T1000 (cell line): ENCODE measurements at places on chromosomes 6 and 20.

DNA sequence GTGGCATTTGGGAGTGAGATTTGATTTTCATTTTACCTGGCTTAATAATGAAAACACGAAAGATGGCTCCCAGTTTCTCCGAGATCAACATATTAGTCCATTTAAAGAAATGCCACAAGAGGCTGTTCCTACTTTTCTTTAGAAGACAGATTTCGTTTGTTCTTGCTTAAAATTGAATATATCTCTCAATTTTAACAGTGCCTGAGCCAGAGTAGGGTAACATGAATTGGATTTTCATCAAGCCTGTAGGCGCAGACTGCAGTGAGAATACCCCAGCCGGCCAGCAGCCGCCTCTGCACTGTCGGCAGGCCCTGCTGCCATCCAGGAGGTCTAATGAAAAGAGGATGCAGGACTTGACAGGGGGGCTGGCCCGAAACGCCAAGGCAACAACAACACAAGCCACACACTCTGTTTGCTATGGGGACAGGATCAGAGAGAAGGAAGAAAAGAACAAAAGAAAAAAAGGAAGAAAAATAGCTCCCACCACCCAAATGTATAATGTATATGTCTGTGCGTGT is 72.5 kb downstream of the PPP1R3G start:
- no peak for DNase-seq

DNA sequence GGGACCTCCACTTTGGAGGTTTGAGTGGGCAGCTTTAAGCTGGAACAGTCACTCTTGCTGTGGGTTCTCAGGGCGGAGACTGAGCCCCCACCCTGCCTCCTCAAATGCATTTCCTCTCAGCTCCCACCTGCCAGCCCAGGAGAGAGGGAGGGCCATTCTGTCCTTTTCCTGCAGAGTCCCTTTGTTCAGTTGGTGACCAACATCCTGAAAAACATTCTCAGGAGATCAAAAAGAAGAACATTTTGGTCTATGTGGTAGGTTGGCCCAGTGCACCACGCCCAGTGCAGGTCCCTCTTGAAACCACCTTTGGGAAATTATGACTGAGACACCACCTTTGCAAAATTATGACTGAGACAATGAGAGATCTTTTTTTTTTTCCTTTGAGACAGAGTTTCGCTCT is 13.4 kb downstream of the SLC52A3 start:
- DNase-seq, result no peak

DNA sequence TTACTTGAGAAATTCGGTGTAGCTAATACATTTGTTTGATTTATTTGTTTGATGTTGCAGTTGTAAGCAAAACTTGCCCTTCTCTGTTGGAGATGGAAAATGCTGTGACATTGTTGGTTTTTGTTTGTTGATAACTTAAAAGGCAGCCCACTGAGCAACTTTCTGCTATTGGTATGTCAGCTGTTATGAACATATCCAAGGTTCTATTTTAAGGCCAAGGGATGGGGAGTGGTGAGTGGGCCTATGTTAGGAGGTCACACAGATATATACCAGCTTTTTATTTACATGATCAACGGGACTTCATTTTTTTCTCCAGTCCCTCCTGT is 5.7 kb downstream of the QKI start:
- no peak for DNase-seq

DNA sequence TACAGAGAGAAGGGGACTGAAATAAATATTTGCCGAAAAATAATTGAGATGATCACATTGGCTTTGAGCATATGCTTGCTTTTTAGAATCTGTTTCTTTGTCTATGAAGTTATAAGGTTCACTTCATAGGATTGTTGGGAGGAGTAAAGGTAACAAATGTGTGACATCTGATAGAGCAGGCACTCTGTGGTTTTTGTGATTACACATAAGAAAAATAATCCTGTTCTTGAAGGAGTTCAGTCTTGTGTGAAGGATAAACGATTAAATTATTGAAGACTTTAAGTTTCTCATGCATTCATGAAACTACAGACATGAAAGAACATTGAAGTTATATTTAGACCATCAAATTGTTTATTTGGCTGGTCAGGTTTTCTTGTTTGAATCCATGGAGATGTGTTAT is 45.0 kb downstream of the QKI start:
- no peak for DNase-seq

- DNase-seq, result no peak
Measured at GRCh38 chr6:140670021-140670420, 1295.6 kb upstream of the CITED2 start.

GRCh38 chr6:31900917-31901414 is 920 bp downstream of the ZBTB12 start:
- DNase-seq, result no peak

DNA sequence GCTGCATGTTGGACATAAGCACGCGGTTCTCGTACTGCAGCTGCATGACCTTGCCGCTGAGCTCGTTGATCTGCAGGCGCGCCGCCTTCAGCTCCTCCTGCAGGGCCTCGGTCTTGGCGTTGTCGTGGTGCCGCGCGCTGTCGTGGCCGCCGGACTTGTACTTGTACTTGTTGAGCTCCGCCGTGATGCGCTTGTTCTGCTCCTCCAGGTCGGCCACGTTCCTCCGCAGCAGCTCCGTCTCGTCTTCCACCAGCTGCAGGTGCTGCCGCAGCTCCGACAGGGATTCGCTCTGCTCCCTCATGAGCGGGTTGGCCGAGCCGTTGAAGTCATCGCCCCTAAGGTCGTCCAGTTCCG is 16.6 kb upstream of the KIAA0408 start:
- DNase-seq, result no peak

- no peak for DNase-seq
Measured at GRCh38 chr20:3646651-3647050, 16.5 kb downstream of the GFRA4 start.

DNA sequence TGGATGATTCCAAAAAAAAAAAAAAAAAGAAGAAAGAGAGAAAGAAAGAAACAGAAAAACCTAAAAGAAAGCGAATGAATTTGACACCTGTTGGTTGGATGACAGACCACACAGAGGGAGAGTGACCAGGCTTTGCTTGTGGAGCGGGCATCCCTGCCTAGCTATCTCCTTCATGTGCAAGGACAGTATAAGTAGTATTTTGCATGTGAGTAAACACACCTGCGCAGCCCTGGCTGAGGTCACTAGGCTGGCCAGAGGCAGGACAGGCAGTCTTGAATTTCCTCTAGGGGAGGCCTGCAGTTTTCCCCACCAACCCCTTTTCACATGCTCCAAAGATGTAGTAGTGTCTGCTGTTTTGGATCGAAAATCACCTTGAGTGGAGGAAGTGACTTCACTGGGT is 126.4 kb downstream of the CCDC170 start:
- DNase-seq, result no peak

DNA sequence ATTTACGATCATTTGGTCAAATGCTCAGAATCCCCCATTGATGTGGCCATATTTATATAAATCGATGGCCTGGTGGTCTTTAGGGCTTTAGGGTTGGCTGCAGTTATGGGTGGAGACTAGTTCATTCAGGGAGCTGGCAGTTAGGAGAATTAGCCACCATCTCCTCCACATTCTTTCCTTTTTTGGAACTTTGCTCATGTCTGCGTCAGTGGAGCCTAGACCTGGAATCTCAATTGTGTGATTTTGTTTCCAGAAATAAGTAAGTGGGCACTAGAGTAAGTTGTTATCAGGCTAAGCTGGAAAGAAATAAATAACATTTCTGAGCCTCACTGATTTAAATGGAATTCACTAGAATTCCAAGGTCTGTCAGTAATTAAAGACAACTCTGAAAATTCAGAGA is 29.0 kb upstream of the ELOVL5 start:
- DNase-seq, result no peak

DNA sequence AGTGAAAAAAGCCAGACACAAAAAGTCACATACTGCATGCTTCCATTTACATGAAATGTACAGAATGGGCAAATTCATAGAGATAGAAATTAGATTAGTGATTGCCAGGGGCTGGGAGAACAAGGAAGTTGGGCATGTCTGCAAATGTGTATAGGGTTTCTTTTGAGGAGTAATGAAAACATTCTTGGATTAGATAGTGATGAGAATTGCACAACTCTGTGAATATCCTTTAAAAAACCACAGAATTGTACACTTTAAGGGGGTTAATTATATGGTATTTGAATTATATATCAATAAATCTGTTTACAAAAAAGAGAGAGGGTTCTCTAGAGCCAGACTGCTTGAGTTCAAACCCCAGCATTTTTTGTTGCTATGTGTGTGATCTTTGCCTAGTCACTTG is 188.1 kb downstream of the CDC5L start:
- DNase-seq, result no peak

- DNase-seq, result no peak
Measured at GRCh38 chr6:68527691-68528090, 107.4 kb upstream of the ADGRB3 start.

GRCh38 chr6:158207422-158207788 is 39.3 kb downstream of the GTF2H5 start:
- DNase-seq, result no peak

DNA sequence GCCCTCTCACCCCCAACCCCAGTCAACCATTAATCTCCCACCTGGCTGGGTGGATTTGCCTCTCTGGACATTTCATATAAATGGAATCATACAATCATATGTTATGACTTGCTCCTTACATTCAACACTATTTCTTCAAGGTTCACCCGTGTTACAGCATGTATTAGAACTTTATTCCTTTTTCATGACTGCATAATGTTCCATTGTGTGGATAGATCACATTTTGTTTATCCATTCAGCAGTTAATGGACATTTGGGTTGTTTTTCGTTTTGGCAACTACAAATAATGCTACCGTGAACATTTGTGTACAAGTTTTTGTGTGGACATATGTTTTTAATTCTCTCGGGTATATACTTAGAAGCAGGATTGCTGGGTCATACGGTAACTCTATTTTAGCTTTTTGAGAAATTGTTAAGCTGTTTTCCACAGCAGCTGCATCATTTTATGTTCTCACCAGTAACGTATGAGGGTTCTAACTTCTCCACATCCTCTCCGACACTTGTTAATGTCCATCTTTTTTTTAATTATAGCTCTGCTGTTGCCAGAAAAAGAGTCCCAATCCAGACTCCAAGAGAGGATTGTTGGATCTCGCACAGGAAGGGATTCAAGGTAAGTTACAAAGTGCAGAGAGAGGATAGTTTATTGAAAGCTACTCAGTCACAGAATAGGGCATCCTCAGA is 15.9 kb upstream of the BNIP5 start:
- no peak for DNase-seq

GRCh38 chr20:15455279-15455678 is 1117.9 kb upstream of the FLRT3 start:
- no peak for DNase-seq

DNA sequence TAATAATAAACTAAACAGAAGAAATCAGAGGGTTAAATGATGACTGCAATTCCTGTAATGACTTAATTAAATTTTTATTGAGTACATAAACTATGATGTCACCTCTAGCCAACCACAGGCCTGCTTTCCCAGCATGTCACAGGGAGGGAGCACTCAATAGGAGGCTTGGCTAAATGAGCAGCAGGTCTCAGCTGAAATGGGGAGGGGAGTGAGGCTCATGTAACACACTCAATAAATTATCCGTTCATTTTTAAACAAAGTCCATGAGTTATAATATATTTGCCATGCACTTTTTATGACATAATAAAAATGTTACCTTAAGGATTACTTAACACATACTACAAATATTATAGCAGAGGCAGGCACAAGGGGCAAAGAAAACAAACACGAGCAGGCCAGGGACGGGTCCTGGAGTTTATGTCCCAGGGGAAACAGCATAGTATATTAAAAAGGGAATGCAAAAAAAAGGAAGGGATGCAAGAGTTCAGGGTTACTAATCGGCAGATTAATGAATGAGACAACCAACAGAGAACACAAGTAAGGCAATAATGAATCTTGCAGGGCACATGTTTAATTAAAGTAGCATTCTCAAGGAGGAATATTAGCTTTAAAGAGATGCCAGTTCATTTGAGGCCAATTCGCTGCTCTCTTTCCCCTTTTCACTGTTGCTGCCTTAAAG is 27.1 kb upstream of the FAM83C start:
- DNase-seq, result peak; percentile 76

- DNase-seq, result no peak
Measured at GRCh38 chr20:11008444-11009033, 334.7 kb upstream of the JAG1 start.

DNA sequence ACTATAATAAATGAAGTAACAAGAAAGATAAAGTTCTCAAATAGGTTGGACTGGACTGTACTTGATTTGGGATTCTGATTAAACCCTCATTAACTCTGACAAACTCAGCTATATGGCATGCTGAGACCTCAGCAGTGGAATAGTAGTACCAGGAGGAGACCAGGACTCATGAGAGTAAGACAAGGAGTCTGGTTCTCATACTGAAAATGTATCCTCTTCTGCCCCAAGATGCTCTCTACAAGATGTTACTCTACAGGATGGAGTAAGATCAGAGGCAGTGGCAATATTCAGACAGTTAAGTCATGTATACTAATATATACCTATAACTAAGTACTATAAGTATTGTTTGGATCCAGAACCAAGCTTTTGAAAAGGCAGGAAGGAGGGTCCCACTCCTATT is 31.9 kb upstream of the SYNCRIP start:
- DNase-seq, result no peak

GRCh38 chr20:20439602-20440190 is 71.8 kb downstream of the INSM1 start:
- DNase-seq, result no peak

- DNase-seq, result no peak
Measured at GRCh38 chr20:48592107-48592940, 235.5 kb downstream of the PREX1 start.

DNA sequence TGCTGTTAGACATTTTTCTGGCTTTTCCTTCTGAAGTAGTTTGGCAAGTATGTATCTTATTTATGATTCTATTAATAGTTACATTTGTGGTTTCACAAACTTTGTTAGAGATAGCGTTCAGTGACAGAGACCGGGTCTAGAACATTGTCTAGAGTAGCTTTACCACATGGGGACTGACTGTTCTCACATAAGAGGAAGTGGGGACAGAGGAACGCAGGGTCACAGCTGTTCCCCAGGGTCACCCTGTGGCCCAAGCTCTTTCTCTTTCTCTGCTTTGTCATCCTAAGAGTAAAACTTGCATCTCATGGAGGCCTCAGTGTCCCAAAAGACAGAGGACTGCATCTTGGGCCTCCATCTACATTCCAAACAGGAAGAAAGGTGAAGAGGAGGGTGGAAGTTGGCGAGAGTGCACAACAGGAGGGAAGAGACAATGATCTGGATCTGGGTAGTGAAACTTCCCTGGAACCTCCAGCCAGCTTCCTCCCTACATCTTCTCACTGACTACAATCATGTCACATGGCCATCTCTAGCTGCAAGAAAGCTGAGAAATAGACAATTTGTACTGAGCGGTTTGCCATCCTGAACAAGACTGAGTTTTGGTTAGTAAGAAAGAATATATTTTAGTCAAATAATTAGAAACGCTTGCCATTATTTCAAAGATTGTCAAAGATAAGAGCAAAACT is 645.8 kb upstream of the ARID1B start:
- no peak for DNase-seq

GRCh38 chr6:37174515-37175331 is 4.8 kb downstream of the PIM1 start:
- no peak for DNase-seq

- no peak for DNase-seq
Measured at GRCh38 chr6:23713211-23713610, 412.8 kb upstream of the NRSN1 start.
